ENCODE measurements at places on chromosomes 11 and 22.

- no peak for DNase-seq
Observed at GRCh38 chr11:111851067-111851466, 20.3 kb downstream of the ALG9 start.

DNA sequence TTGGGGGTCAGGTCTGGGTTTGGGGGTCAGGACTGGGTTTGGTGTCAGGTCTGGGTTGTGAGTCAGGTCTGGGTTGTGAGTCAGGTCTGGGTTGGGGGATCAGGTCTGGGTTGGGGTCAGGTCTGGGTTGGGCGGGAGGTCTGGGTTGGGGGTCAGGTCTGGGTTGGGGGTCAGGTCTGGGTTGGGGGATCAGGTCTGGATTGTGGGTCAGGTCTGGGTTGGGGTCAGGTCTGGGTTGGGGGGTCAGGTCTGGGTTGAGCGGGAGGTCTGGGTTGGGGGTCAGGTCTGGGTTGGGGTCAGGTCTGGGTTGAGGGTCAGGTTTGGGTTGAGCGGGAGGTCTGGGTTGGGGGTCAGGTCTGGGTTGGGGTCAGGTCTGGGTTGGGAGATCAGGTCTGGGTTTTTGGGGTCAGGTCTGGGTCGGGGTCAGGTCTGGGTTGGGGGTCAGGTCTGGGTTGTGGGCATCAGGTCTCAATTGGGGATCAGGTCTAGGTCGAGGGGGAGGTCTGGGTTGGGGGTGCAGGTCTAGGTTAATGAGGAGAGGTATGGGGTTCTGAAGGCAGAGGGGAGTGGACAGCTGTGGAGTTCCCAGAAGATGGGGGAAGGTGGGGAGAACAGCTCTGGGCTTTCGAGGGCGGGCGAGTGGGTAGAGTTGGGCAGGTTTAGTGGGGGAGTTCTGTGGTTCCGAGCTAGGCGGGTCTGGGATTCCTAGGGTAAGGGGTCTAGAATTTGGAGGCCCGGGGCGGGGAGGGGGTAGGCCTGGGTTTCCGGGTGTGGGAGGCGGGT, 629 bp downstream of the TTLL8 start:
- DNase-seq, result no peak

GRCh38 chr11:66639066-66639813, 737 bp downstream of the RBM4 start:
- peak; percentile 49 for DNase-seq

- no peak for DNase-seq
Observed at GRCh38 chr11:70065318-70066135, 12.6 kb upstream of the ANO1 start.

DNA sequence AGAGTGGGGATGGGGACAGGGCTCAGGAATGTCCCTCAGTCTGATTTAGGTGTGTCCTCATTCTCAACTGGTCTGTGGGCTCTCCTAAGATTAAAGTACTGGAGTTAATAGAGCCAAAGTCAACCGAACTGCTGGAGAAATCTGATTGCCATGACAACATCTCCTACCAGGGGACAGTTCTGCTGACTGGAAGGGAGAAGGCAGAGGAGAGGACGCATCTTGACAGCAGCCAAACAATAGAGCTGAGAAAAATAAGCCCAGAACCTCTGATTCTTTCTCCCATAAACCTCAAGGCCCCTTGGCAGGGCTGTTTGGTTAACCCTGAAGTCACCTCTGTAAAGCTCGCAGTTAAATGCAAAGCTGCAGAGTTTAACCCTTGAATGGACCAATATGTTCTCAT, 2.8 kb downstream of the KCTD14 start:
- no peak for DNase-seq

DNA sequence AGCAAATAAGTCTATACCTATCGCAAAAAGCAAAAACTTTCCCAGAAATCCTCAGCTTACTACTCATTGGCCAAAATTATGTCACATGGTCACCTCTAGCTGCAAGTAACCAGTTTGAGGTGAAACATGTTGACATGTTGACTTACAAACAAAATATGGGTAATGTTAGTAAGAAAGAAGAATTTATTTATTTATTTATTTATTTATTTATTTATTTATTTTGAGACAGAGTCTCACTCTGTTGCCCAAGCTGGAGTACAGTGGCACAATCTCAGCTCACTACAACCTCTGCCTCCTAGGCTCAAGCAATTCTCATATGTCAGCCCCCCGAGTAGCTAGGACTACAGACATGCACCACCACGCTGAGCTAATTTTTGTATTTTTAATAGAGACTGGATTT, 5.4 kb upstream of the SLC35C1 start:
- no peak for DNase-seq

GRCh38 chr11:63763496-63764339, 4.9 kb downstream of the ZFTA start:
- peak; percentile 20 for DNase-seq
